ENCODE measurements at places on chromosomes 2 and 18. TPM values are rescaled to one million over a fixed set of nuclear protein-coding genes. Genes with fewer than 3 reads are reported as not detected.

GRCh38 chr18:23235336-23235735 lies 100.1 kb downstream of the CABLES1 start:
- no peak for DNase-seq
- H3K27ac ChIP-seq: no peak overlapping the region
- H3K36me3 ChIP-seq: no peaks in the 10 kb centered on the region
- H3K4me3 ChIP-seq: no peak overlapping the region
- no peaks in the 10 kb centered on the region for H3K27me3 ChIP-seq

- H3K27me3 ChIP-seq: no peaks in the 10 kb centered on the region
- DNase-seq: no peak
- H3K4me1 ChIP-seq: no peaks in the 10 kb centered on the region
- peak overlapping the region; percentile 41 for H3K4me3 ChIP-seq
These were observed 1.6 kb upstream of the RHOB start for GRCh38 chr2:20444993-20445910.

DNA sequence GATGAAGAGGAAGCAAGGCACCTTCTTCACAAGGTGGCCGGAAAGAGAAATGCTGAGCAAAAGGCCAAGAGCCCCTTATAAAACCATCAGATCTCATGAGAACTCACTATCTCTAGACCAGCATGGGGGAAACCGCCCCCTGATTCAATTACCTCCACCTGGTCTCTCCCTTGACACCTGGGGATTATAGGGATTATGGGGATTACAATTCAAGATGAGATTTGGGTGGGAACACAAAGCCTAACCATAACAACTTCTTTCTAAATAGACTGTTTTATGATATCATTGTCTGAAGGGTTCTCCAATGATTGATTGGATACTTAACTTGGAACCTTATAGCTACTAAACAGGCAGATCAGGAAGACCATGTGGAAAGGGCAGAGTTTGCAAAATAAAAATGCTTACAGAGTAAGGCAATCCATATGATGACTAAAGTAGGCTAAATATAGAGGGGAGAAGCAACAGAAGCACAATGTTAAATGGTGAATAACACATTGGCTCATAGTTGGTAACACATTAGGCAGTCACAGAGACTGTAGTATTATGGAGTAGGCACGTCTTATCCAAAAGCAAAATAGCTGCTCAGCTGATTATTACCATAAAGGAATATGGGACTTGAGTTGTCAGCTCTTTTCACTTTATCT lies 179.0 kb downstream of the BARD1 start:
- H3K27me3 ChIP-seq: no peaks in the 10 kb centered on the region
- DNase-seq: no peak
- no peaks in the 10 kb centered on the region for H3K36me3 ChIP-seq
- H3K4me3 ChIP-seq: no peak overlapping the region

- no peaks in the 10 kb centered on the region for H3K36me3 ChIP-seq
- no peak overlapping the region for H3K27ac ChIP-seq
- no peak for DNase-seq
These were observed 69.1 kb upstream of the TCF7L1 start for GRCh38 chr2:85063981-85064599.

The IL36G gene
- not detected for total RNA-seq

The MERTK gene
- total RNA-seq: 61.3 TPM

DNA sequence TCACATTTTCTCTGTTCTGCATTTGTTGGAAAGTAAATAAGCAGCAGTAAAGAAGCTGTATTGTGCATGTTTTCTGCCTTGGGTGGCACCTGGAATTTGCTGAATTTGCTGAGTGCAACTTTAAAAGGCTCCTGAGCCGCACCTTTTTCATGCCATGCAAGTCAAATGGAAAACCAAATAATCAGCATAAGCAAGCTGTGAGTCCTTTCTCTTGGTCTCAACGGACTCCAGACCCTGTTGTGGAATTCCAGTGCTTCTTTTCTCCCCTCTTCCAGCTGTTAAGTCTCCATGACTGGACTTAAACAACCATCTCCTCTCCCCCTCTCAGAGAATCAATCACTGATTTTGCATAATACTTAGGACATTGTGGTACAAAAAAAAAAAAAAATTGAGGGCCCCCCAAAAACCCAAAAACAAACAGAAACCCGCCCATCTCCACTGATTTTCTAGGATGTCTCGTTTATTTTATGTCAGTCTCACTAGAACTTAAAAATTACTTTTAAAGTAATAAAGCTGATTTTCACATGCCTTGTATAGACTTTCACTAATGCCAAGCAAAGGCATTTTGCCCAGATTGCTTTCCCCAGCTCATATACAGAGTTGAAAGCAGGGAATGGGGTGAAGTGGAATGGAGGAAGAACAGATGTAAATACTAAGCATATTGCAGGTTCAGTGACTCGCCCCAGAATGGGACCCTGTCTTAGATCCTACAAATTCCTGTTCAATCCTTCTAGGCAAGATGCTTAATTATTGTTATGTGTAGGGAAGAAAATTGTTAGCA lies 5.1 kb upstream of the CETN1 start:
- peaks cover 5% of the 10 kb centered on the region for H3K4me1 ChIP-seq
- H3K27ac ChIP-seq: no peak overlapping the region
- no peak for DNase-seq
- H3K27me3 ChIP-seq: no peaks in the 10 kb centered on the region
- no peaks in the 10 kb centered on the region for H3K36me3 ChIP-seq

GRCh38 chr2:128984081-128984480 lies 665.4 kb upstream of the HS6ST1 start:
- no peak overlapping the region for H3K27ac ChIP-seq
- H3K27me3 ChIP-seq: no peaks in the 10 kb centered on the region
- DNase-seq: no peak
- H3K4me3 ChIP-seq: no peak overlapping the region
- no peaks in the 10 kb centered on the region for H3K4me1 ChIP-seq

All from aorta (tissue), 5 donors.